ENCODE measurements at places on chromosomes 16 and 17.
A peak's percentile ranks its signal among the peaks of the same experiment; 100 is the strongest.

GRCh38 chr17:7241090-7241733 lies 1.0 kb downstream of the GABARAP start:
- DNase-seq: no peak

GRCh38 chr17:31843070-31843745 lies 15.8 kb downstream of the COPRS start:
- peak; percentile 73 for DNase-seq

- no peak for DNase-seq
Measured at GRCh38 chr16:75042426-75043174, 43.8 kb downstream of the ZNRF1 start.

DNA sequence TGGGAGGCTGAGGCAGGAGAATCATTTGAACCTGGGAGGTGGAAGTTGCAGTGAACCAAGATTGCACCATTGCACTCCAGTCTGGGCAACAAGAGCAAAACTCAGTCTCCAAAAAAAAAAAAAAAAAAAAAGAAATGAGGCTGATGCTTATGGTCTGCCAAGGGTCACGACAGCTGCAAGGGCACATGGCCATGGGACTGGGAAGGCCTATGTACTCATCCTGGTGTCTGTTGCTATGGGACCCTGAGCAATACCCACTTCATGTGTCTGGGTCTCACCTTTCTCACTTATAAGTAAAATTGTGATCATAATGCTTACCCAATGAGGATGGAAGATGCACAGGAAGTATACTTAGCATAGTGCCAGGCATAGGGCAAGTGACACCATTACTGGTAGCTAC lies 16.6 kb downstream of the MIEF2 start:
- no peak for DNase-seq

- DNase-seq: peak; percentile 25
Measured at GRCh38 chr17:67151717-67152116, 93.3 kb downstream of the HELZ start.

DNA sequence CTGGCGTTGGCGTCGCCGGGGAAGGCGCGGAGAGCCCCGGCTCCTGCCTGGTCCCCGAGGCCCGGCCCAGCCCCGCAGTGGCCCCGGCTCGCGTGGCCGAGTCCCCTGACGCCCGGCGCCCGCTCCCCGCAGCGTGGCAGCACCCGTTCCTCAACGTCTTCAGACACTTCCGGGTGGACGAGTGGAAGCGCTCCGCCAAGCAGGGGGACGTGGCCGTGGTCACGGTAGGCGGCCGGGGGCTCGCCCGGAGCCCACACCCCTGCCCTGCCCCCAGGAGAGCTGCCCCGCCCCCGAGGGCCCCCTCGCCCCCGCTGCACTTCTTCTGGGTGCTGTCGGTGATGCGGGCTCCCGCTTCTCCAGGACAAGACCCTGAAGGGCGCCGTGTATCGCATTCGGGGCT lies 466 bp downstream of the WDR90 start:
- peak; percentile 28 for DNase-seq

DNA sequence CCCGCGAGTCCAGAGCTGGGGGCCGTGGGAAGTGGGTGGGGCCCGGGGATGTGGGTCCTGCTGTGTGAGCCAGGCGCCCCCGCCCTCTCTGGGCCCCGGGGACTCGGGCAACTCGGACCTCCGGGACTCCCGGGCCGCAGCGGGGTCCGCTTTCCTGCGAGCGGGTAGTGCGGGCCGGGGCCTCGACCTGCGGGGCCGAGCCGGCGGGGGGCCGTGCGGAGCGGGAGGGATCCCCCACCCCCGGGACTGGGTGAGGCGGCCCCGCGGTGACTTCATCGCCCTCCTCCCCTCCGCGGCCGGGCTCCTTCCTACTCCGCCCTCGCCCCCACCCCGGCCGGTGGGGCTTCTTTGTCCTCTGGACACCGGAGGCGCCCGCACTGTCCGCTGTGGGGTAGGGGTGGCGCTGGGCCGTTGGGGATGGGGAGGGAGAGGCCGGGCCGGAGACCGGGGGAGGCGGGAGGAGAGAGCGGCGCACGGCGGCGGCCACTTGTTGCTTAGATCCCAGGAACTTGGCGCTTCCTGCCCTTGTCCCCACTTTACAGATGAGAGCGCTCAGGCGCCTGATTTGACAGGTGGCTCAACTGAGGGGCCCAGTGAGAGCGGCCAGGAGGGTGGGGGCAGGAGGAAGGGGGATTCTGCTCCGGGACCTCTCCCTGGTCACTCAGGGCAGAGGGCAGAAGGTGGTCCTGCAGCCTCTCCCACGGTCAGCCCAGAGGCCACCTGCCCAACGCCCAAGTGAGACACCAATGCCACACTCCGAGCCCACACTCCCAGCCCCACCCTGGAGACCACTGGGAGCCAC lies 874 bp downstream of the CMTM3 start:
- peak; percentile 77 for DNase-seq

GRCh38 chr17:1315891-1316403 lies 36.5 kb downstream of the TRARG1 start:
- no peak for DNase-seq

GRCh38 chr17:41498276-41498675 lies 7.1 kb downstream of the KRT13 start:
- no peak for DNase-seq

GRCh38 chr17:33046361-33047255 lies 55.0 kb downstream of the SPACA3 start:
- DNase-seq: no peak

- no peak for DNase-seq
Measured at GRCh38 chr17:67635681-67636080, 82.1 kb upstream of the NOL11 start.

DNA sequence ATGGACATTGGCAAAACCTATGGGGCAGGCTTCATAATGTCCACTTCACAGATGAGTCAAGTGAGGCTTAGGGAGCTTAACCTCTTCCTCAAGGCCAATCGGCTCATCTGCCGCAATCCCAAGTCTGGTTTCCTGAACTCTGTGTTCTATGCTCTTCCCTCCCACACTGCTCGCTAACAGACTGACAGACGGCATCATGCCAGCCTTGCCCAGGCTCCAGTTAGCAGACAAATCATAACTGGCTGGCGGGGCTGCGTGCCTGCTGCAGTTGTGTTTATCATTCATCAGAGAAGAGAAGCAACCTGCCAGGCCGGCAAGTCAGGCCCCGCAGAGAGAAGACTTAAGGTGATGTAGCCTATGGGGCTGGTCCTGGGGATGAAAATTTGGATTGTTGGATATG lies 216.2 kb upstream of the ASIC2 start:
- DNase-seq: no peak

All from AG20443 (cell line).